Ureter (tissue), 1 donor: ENCODE measurements at places on chromosomes 11 and 22.

GRCh38 chr11:116651737-116652237 lies 121.0 kb downstream of the BUD13 start:
- DNase-seq = no peak

DNA sequence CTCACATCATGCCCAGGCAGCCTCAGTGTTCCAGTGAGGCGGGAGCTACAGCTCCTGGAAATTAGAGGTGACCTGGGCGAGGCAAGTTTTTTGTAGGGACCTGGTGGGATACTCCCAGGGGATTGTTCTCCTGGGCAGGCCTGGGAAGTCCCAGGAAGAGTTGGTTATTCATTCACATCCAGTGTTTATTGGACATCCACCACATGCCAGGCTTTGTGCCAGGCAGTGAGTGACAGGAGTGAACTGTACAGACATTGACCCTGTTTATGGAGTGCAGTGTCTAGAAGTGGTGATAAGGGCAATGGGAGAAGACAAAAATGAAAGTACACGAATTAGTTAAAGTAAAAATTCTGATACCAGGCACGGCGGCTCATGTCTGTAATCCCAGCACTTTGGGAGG lies 29.4 kb downstream of the YWHAH start:
- no peak for DNase-seq

GRCh38 chr22:42310291-42311015 lies 40.0 kb upstream of the TCF20 start:
- DNase-seq = no peak

DNA sequence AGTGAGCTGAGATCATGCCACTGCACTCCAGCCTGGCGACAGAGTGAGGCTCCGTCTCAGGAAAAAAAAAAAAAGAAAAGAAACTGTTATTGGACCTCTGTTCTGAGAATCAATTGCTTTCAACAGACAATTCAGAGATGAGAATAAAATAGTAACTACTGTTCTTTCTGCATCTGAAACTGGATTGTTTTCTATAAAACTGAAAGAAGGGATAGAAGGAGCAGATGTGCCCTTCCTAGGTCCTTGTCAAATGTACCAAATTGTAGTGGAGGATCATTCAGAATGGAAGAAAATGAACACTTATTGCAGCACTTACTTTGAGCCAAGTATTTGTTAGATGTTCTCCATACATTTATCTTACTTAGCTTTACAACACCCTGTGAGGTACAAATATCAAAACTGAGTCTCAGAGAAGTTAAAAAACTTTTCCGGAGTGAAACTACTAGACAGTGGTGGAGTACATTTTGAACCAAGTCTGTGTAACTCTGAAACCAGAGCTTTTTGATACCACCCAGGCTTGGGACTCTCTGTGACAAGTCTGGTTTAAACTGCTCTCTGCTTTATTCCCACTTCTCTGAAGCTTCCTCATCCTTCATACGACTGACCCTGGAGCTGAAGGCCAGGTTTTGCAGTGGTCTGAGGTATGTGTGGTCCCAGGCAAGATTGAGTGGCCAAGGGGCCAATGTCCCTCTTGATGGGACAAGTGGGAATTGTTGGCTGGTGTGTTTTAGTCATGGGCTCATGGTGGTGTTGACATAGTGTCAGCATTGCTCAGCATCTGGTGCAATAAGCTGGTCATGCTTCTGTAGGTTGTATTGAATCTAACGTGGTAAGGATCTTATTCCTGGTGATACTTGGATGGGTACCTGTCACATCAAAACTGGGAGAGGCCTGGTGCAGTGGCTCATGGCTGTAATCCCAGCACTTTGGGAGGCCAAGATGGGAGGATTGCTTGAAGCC lies 48.2 kb upstream of the CCDC134 start:
- no peak for DNase-seq

- no peak for DNase-seq
Measured at GRCh38 chr11:96257972-96258934, 84.7 kb downstream of the MAML2 start.

GRCh38 chr11:75497788-75498409 lies 27.8 kb downstream of the GDPD5 start:
- DNase-seq = no peak

DNA sequence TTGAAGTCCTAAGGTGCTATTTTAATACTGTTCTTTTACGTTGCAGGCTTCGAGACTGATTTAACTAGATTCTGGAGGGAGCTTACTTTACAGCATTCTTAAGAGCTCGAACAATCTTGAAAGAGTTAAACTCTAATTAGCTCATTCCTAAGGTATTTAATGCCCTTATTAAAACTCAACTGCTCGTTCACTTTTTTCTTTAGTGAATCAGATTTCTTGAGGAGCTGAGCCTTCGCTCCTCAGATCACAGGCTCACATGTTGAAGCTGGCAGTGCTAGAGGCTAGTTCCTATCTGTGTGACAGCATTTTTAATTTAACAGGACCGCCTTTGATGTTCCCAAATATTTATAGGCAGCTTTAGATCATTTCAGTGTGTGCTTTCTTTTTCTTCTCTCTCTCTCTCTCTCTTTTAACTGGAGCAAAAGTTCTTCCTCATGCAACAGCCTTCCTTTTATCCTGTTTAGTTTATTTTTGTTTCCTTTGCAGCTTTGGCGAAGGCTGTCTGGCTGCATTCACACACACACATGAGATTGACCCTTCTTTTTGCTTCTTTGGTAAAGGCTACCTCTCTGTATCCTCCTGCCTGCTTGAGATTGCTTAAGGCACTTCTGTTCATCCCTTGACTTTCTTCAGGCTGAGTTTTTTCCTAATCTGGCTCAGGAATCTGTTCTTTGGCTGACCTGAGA lies 21.0 kb downstream of the ZNRF3 start:
- no peak for DNase-seq

DNA sequence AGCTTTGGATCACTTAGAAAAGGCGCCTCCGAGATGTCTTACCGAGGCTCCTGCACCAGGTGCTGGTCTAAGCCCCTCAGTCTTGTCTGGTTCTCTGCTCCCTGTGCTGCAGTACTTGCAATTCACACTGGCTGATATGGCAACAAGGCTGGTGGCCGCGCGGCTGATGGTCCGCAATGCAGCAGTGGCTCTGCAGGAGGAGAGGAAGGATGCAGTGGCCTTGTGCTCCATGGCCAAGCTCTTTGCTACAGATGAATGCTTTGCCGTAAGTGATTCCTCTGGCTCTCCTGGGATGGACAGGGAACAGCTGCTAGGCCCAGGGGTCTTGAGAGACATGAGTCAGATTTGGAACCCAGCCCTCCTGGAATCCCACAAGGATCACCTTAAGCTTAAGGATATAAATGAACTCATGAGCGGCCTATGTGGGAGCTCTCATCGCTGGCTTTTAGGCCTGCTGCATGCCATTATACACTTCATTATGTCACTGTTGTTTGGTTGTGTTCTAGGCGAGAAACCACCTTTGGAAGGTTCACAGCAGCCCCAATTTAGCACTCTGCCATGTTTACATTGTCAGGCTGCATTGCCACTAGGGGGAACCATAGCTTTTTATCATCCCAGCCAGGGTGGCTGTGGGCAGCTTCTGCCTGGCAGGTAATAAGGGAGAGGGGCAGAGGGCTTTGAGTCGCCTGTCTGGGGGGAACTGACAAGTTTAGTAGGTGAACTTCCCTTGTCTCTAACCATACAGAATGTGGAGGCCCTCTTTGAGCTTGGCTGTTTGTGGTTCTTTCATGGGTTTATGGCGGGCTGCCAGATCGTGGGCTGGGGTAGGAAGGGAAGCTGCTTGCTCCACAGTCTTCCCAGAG lies 8.5 kb downstream of the ACAD8 start:
- DNase-seq = no peak

DNA sequence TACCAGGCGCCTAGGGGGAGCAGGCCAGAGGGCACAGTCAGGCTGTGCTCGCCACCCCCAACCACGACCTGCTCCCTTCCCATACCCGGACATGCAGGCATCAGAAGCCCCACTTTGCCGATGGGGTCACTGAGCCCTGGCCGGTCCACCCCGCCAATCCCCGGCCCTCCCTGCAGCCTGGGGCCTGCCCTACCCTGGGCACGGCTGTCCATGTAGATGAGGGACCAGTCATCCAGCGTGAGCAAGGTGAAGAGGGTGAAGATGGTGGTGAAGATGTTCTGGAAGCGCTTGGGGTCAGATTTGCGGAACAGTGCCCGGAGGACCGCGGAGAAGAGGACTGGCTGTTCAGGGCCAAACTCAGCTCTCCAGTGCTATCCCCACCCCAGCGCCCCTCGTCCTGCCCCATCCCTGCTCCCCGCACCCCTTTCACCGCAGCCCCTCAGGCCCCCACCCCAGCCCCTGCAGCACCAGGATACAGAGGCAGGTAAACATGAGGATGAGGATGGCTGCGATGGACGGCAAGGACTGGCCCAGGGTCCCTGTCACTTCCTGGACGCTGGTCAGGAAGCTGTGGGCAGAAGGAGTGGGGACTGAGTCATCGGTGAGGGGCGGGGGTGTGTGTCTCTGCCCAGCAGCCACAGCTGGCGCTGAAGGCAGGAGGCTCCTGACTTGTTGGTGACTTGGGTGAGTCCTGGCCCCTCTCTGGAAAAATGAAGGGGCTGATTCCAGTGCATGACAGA lies 5.5 kb downstream of the CATSPER1 start:
- DNase-seq = peak; percentile 59

GRCh38 chr11:79437981-79438630 lies 2.7 kb downstream of the TENM4 start:
- no peak for DNase-seq

- DNase-seq = no peak
Measured at GRCh38 chr11:18853086-18853720, 61.6 kb upstream of the PTPN5 start.

GRCh38 chr11:64874308-64875240 lies 3.8 kb downstream of the EHD1 start:
- no peak for DNase-seq

- DNase-seq = no peak
Measured at GRCh38 chr11:111734101-111734953, 31.9 kb downstream of the PPP2R1B start.

- DNase-seq = no peak
Measured at GRCh38 chr11:109184376-109184775, 237.6 kb upstream of the C11orf87 start.

GRCh38 chr11:78841456-78842060 lies 266.9 kb upstream of the NARS2 start:
- no peak for DNase-seq

GRCh38 chr11:130536106-130537040 lies 87.9 kb downstream of the ADAMTS15 start:
- no peak for DNase-seq

- no peak for DNase-seq
Measured at GRCh38 chr11:31805037-31805628, 6.0 kb downstream of the PAX6 start.

DNA sequence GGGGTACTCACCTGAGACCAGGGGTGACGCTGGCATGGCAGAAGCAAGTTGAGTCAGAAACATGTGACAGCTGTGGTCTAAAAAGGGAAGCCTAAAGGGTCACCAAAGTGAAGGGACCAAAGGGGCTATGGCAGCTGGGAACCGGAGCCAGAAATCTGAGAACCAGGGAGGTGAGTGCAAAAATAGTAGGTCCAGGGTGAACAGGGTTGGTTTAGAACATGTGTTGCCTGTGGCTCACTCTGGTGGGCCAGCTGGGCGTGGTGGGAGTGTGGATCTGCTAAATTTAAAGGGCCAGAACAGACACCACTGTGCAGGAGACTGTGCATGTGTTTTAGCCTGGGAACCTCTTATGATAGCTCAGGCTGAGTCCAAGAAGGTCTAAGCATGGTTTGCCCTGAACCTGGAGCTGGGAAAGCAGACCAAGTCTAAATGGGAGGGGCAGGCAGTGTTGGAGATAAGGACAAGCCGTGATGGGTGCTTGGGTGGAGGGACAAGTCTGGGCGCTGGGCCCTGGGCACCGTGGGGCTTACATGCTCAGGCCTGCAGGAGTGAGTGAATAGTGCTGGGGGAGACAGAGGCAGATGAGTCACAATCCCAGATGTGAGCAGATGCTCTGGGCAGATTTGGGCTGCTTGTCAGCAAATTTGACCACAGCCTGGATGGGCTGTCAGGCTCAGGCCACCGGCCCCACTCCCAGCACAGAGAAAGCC lies 41.4 kb upstream of the ZBED5 start:
- peak; percentile 90 for DNase-seq

DNA sequence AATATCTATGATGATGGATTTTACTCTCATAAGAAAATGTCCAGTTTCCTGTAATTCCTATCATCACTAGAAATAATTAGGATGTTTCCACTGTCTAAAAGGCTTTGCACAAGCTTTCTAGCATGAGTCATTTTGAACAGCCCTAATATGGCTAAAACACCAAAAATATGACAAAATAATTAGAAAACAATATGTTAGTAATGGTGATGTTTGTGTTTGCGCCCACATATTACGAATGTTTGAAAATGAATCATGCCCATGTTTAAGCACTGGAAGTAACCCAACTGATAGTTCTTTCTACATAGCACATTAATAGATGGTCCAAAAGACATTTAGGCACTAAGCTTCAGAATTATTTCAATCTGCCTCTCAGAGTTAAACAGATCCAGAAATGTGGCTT lies 96.0 kb downstream of the TRPC6 start:
- DNase-seq = no peak

DNA sequence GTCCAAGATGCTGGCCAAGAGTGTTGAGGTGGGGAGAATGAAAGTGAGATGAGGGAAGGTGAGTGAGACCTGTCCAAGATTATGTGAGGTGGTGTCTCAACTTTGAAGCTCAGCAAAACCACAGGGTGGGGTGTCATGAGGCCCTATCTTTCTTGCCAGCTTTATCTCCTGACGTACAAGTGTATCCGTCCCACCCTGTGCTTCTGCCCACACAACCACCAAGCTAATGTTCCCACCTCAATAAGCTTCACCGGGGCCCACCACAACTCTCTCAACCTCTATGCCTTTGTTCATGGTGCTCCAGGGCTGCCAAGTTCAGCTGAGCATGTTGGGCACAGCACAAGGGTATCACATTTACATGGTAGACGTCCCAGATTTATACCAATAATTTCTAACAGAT lies 7.1 kb upstream of the TPST2 start:
- DNase-seq = no peak

- no peak for DNase-seq
Measured at GRCh38 chr11:78189851-78190250, 1.1 kb downstream of the USP35 start.

GRCh38 chr11:59400461-59401261 lies 25.6 kb downstream of the OR5A2 start:
- DNase-seq = no peak

DNA sequence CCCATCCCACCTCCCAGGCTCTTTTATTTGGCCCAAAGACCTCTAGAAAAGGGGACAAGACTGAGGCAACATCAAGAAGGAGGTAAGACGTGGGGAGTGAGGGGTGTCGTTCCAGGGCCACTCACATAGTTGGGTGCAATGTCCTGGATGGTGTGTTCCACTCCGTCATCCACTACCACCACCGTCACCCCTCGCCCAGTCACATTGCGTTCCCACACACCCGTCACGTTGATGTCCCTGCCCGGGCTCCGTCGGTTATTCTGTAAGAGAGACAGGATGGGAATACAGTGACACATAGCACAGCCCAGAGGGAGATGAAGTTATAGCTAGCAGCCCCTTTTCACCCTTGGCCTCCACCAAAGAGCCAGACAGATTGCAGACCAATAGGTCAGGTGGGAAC lies 3.8 kb downstream of the PCSK7 start:
- no peak for DNase-seq
